ENCODE measurements at places on chromosomes 7 and 10.

GRCh38 chr7:47635091-47636080 is 53.5 kb upstream of the TNS3 start:
- H3K27me3 ChIP-seq, result no peaks in the 10 kb centered on the region
- no peak overlapping the region for H3K4me3 ChIP-seq
- H3K36me3 ChIP-seq, result no peaks in the 10 kb centered on the region
- H3K4me1 ChIP-seq, result peaks cover 47% of the 10 kb centered on the region
- H3K27ac ChIP-seq, result no peak overlapping the region

GRCh38 chr10:17993361-17993760 is 41.6 kb downstream of the SLC39A12 start:
- no peak overlapping the region for H3K4me3 ChIP-seq
- H3K27me3 ChIP-seq, result no peaks in the 10 kb centered on the region
- H3K4me1 ChIP-seq, result no peaks in the 10 kb centered on the region
- DNase-seq, result no peak
- no peaks in the 10 kb centered on the region for H3K36me3 ChIP-seq
- peak overlapping the region; percentile 38 for H3K27ac ChIP-seq

DNA sequence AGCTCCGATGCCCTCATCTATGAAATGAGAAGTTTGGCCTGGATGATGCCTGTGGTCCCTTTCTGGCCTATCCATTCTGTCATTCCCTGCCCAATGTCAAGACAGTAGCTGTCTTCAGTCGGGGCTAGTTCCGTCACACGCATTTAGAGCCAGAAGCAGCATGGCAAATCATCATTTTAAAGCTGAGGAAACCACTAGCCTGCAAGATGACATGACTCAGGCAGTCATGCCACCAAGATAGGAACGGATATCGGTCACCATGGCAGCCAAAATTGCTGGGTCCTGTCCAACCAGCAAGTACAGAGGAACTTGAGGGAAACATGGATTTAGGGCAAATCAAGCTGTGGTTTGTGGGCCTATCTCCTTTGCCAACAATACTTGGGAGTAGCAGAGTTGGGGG is 64.5 kb upstream of the MRLN start:
- H3K4me3 ChIP-seq, result no peak overlapping the region
- DNase-seq, result no peak
- H3K27me3 ChIP-seq, result no peaks in the 10 kb centered on the region
- peaks cover 13% of the 10 kb centered on the region for H3K36me3 ChIP-seq
- H3K27ac ChIP-seq, result no peak overlapping the region
- H3K4me1 ChIP-seq, result no peaks in the 10 kb centered on the region

DNA sequence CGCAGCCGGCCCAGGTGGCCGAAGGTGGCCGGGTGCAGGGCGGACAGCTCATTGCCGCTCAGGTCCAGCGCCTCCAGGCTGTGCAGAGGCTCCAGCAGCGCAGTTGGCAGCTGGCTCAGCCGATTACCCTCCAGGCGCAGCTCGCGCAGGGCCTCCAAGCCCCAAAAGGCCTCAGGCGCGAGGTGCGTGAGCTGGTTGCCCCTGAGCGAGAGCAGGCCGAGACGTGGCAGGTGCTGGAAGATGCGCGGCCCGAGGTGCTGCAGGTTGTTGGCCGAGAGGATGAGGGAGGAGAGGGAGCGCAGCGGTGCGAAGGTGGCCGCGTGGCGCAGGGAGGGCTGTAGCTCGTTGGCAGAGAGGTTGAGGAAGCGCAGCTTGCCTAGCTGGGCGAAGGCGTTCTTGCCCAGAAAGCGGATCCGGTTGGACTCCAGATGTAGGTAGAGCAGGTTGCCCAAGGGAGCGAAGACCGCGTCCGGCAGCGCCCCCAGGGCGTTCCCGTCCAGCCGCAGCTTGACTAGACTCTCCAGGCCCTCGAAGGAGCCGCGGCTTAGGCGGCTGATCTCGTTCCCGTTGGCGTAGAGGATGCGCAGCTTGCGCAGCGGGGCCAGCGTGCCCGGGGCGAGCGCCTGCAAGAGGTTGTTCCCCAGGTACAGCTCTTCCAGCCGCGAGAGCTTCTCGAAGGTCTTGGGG is 923 bp downstream of the TRIL start:
- DNase-seq, result peak; percentile 46
- H3K27me3 ChIP-seq, result peaks cover 20% of the 10 kb centered on the region
- peak overlapping the region; percentile 95 for H3K4me3 ChIP-seq
- H3K27ac ChIP-seq, result peak overlapping the region; percentile 16

DNA sequence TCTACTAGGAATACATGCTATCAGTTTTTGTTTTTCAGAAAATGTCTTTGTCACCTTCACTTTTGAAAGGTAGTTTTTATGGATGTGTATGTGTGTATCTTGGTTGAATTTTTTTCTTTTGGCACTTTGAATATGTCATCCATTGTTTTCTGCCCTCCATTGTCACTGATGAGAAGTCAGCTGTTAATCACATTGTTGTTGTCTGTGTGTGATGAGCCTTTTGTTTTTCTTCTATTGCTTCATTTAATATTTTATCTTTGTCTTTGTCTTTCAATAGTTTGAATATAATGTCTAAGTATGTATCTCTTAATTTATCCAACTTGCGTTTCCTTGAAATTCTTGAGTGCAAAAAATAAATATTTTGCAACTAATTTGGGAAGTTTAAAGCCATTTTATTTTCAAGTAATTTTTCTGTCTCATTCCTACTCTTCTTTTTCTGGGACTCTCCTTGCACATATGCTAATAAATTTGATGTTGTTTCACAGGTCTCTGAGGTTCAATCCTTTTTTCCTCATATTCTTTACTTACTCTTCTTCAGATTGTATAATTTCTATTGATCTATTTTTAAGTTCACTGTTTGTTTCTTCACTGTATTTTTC is 546.9 kb upstream of the GHITM start:
- DNase-seq, result no peak
- no peaks in the 10 kb centered on the region for H3K4me1 ChIP-seq
- H3K27ac ChIP-seq, result no peak overlapping the region
- no peak overlapping the region for H3K4me3 ChIP-seq
- H3K27me3 ChIP-seq, result no peaks in the 10 kb centered on the region
- H3K36me3 ChIP-seq, result peaks cover 10% of the 10 kb centered on the region

GRCh38 chr7:44471850-44472249 is 18.6 kb downstream of the NUDCD3 start:
- no peak for DNase-seq
- no peaks in the 10 kb centered on the region for H3K36me3 ChIP-seq
- no peak overlapping the region for H3K4me3 ChIP-seq
- H3K27ac ChIP-seq, result no peak overlapping the region

DNA sequence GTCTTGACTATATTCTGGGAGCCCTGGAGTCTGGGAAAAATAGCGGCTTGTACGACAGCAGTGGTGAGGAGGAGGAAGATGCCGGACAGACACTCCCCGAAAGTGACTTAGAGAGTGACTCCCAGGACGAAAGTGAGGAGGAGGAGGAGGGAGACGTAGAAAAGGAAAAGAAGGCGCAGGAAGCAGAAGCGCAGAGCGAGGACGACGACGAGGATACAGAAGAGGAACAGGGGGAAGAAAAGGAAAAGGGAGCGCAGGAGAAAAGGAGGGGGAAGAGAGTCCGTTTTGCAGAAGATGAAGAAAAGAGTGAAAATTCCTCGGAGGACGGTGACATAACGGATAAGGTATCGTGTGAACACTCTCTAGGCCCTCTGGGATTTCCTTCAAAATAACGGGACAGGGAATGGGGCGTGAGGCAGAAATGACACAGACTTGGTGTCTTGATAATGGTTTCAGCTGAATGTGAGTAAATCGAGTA is 908 bp downstream of the NOM1 start:
- H3K27me3 ChIP-seq, result peaks cover 10% of the 10 kb centered on the region
- peak overlapping the region; percentile 79 for H3K27ac ChIP-seq
- no peak for DNase-seq
- H3K36me3 ChIP-seq, result peaks cover 6% of the 10 kb centered on the region
- H3K4me1 ChIP-seq, result peaks cover 39% of the 10 kb centered on the region

DNA sequence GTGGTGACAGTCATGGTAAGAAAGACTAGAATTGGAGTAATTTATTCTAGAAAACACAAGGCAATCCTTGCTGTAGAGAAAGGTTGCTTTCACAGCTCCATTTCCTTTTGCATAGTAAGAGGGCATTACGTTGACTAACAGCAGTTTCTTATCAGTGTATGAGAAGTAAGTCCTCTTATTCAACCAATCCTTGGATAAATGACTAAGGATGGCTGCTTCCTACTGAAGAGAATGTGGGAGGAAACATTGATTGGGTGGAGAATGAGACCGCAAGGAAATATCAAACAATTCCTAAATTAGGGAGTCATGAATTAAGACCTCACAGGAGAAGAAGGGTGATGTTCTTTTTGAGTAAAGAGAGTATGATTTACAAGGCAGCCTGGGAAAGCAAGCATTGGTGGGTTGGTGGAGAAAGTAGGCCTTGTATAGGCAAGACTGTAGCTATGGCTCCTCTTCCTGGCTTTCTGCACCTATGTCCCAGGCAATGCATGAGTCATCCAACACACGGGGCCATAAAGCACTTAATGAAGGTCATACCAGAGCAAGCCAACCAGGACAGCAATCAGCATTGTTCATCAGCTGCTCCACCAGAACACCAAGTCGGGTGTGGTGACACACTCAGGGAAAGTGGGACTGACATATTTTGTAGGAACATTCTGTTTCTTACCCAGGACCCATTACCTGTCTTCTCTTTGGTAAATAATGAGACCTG is 5.6 kb downstream of the MGAM start:
- H3K27me3 ChIP-seq, result no peaks in the 10 kb centered on the region
- H3K27ac ChIP-seq, result no peak overlapping the region
